ENCODE measurements at places on chromosomes 6 and 20. TPM values are rescaled to one million over a fixed set of nuclear protein-coding genes. Genes with fewer than 3 reads are reported as not detected.

DNA sequence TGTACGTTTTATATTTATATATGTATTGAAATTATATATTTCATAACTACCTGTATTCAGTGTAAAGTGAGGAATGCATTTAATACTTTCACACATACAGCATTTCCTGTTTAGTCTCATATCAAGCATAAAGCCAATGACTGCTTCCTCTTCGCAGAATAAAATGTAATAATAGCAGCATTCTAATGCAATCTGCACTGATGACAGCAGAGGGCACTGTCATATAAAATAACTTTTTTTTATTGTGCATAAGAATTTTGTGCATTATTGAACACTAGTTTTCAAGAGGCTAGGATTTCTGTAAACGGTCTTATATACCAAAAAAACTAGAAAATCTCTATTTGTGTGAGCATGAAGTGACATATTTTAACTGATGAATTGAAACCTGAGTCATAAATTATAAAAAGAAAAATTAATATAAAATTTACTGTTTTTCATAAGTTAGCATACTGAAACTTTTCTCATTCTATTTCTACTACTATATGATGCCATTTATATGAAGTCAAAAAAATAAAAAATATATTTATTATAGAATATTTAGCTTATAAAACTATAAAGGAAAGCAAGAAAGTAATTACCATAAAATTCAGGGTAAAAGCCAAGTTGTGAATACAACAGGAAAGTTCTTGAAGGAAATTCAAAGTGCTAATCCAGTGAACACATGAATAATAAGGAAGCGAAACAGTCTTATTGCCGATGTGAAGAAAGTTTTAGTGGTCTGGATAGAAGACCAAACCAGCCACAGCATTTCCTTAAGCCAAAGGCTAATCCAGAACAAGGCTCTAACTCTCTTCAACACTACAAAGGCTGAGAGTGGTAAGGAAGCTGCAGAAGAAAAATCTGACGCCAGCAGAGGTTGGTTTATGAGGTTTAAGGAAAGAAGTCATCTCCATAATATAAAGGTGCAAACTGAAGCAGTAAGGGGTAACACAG lies 36.3 kb downstream of the RNF146 start:
- no peak for DNase-seq

DNA sequence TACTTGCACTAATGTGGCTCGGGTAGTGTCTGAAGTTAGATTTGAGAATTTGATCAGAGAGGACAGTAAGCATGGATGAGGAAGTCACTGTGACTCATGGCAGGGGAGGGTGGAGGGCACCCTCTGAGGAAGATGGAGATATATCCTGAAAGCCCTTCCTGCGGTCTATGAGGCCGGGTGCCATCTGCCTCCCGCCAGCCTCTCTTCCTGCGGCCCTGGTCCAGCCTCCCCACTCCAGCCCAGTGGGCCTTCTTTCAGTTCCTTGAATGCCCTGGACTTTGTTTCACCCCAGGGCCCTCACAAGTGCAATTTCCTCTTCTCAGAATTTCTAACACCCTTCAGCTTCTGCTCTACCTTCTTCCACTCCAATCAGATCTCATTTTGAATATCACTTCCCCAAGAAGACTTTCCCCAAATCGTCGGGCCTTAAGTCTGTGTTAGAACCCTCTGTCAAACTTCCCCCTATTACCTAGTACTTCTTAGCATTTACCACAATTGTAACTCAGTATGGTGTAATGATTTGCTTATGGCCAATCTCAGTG lies 20.2 kb upstream of the TNFAIP3 start:
- no peak for DNase-seq

Gene NFKBIL1
- 5.5 TPM for total RNA-seq

Gene ATF6B
- total RNA-seq, result 107 TPM

DNA sequence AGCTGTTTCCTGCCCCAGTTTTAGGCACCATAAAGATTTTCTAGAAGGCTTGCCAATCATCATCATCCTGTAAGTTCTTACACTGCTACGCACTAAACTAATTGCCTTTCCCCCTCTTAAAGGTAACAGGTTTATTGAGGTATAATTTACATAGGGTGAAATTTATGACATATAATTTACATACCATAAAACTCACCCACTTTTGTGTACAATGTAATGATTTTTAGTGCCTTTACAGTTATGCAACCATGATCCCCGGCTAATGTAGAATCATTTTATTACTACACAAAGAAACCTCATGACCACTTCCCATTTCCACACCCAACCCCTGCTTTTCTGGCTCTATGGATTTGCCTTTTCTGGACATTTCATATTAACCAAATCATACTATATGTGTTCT lies 21.1 kb downstream of the GCNT2 start:
- no peak for DNase-seq

- no peak for DNase-seq
Observed at GRCh38 chr6:42344756-42345155, 107.0 kb downstream of the TRERF1 start.

DNA sequence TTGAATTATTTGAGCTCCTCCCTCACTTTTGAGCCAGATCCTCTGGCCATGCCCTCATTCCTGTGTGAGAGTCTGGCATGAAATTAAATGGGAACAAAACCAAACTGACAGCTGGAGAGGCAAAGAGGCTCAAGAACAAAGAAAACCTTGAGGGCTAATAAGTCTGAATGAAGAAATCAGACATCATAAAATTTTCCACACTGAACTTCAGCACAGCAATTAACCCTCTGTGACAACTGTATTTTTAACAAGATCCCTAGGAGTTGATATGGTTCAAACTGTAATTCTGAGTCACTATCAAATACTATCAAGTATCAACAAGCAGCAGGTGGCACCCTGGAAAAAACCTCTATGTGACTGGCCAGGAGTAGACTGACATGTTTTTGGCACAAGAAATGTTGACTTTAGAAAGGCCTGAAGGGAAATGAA lies 109.4 kb upstream of the EMILIN3 start:
- no peak for DNase-seq

DNA sequence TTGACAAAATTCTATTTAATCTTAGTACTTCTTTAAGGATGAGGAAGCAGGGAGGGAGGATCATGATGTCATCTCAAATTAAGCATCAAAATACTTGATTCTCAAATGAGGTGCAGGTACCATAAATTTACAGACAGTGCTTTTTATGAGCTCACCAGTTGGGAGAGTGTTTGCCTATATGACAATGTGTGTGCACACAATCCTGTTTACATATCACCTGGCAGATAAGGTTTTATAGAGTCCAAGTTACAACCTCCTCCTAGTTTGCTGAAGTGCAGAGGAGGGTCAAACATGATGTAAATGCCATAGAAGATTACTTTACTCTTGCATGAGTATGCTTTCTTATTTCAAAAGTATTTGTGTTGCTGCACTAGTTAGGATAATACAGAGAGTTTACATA lies 6.4 kb downstream of the ATXN1 start:
- no peak for DNase-seq

GRCh38 chr6:21808551-21809242 lies 215.1 kb downstream of the SOX4 start:
- no peak for DNase-seq

DNA sequence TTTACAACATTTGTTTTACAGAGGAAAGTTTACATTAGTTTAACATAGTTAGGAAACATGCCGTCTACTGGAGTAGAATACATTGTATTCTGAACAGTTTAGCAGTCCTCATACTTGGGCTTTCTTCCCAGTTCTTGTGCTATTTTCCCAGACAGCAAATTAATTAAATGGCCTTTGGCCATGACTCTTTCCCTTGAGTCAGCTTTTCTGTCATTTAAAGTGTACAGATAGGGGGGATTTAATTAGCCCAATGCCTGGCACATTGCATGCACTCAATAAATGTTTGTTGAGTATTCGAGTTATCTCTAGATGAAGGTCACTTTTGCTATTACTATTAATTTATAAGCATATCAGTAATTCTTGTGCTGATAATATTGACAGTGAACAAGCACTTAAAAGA lies 1.6 kb downstream of the TMEM244 start:
- DNase-seq, result no peak

GRCh38 chr6:168155821-168156741 lies 77.1 kb upstream of the FRMD1 start:
- DNase-seq, result no peak

GRCh38 chr6:153214436-153214835 lies 83.4 kb upstream of the RGS17 start:
- no peak for DNase-seq

DNA sequence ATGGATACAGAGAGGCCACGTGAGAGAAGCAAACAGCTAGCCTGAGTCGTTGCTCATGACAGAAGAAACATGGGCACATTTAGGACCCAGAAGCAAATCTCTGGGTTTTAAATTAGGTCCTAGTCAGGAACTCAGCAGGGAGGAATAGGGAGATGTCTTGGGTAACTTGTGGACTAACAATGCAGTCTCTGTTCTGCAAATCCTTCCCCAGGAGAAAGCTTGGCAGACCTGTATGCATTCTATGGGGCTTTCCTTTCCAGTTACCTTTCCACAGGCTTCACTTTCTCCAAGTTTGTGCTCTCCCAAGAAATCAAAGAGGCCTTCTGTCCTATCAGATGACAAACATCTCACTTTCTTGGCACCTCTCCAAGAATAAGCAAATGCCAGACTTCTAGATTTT lies 47.2 kb upstream of the PLCB4 start:
- no peak for DNase-seq

Gene RBPJL
- not detected for total RNA-seq

- no peak for DNase-seq
Observed at GRCh38 chr20:10076126-10077080, 41.6 kb downstream of the ANKEF1 start.

- no peak for DNase-seq
Observed at GRCh38 chr6:29647927-29648642, 8.8 kb upstream of the MOG start.

- no peak for DNase-seq
Observed at GRCh38 chr20:23433628-23434027, 5.9 kb upstream of the CSTL1 start.

GRCh38 chr6:149347067-149347466 lies 29.6 kb downstream of the TAB2 start:
- no peak for DNase-seq

Gene OXT
- not detected for total RNA-seq

Gene FNDC1
- total RNA-seq, result not detected

GRCh38 chr6:13573669-13574110 lies 711 bp upstream of the SIRT5 start:
- no peak for DNase-seq

Gene HLA-DPB1
- 77.4 TPM for total RNA-seq

Gene ZSCAN23
- 0.52 TPM for total RNA-seq

- no peak for DNase-seq
Observed at GRCh38 chr20:33744773-33745385, 13.1 kb downstream of the ZNF341 start.

- DNase-seq, result no peak
Observed at GRCh38 chr20:17921774-17922173, 46.8 kb downstream of the SNX5 start.

GRCh38 chr6:44829836-44830235 lies 442.3 kb downstream of the CDC5L start:
- no peak for DNase-seq

DNA sequence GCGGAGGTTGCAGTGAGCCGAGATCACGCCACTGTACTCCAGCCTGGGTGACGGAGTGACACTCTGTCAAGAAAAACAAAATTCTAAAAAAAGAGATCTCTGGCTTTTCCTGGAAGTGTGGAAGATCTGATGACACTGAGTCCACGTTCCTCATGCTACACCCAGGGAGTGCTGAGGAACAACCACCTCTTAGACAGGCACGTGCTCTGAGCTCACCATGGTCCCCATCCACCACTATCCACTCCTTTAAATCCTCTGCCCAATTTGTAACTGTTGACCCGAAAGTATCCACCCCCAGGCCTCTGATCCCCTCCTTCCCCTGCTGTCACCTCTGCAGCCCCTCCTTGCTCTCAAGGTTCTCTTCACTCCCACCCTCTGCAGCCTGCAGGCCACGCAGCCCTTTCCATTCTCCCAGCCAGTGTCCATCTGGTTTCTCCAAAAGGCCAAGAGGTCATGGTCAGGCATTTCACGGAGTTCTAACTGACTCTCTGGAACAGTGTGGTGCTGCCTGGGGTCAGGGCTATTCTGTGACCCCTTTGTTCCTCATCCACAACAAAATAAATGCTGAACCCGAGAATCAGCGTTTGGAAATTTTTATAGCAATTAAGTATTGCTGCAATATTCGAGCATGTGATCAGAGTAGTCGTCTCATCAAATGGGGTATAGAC lies 88.8 kb downstream of the ATP9A start:
- no peak for DNase-seq

Gene PCNA
- 35.4 TPM for total RNA-seq

DNA sequence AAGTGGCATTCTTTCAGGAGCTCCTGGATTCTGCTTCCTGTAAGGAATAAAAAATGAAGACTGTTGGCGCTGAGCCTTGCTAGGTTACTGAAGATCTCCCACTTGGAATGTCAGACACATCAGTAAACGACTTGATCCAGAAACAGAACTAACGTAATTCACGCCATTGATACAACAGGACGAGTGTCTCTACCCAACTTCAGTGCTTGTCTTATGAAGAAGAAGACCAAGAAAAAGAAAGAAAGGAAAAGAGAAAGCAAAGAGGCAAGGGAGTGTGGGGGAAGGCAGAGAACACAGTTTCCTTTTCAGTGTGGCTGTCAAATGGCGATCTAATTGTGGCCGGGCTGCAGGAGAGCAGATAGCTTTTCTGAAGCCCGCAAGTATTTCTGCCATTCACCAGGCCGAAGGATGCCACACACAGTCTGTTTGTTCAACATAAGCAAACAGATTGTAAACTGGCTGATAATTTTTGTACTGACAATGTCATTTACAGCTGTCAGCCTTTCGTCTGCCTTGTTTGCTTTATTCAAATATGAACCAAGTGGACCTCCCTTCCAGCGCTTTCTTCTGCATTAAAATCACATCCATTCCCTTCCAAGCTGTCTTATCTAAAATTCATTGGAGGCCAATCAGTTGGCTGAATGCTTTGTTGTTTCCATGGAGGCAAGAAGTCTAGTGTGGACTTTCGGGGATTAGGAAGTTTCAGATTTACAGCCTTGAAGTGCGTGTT lies 180.6 kb downstream of the FOXA2 start:
- DNase-seq, result no peak

Gene CD83
- total RNA-seq, result 78.7 TPM
